CD8-positive, alpha-beta T cell (primary cell): ENCODE measurements at places on chromosomes 12 and 14. TPM values are rescaled to one million over a fixed set of nuclear protein-coding genes. Genes with fewer than 3 reads are reported as not detected.

DNA sequence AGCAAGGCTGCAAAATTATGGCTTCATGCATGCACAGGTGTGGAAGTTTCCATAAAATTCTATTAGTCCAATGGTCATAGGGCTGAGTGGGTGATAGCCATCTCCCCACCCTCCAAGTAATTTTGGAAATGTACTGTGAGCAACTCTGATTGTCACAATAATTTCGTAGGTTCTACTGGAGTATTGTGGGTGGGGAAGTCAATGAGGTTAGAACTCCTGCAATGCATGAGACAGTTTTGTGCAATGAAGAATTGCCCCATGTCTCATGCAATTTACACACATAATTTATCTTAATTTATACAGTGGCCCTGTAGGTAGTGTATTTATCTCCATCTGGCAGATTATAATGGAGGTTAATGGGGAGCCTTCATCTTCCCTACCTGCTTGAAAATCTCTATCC is 20.5 kb downstream of the IFNG start:
- DNase-seq, result no peak

DNA sequence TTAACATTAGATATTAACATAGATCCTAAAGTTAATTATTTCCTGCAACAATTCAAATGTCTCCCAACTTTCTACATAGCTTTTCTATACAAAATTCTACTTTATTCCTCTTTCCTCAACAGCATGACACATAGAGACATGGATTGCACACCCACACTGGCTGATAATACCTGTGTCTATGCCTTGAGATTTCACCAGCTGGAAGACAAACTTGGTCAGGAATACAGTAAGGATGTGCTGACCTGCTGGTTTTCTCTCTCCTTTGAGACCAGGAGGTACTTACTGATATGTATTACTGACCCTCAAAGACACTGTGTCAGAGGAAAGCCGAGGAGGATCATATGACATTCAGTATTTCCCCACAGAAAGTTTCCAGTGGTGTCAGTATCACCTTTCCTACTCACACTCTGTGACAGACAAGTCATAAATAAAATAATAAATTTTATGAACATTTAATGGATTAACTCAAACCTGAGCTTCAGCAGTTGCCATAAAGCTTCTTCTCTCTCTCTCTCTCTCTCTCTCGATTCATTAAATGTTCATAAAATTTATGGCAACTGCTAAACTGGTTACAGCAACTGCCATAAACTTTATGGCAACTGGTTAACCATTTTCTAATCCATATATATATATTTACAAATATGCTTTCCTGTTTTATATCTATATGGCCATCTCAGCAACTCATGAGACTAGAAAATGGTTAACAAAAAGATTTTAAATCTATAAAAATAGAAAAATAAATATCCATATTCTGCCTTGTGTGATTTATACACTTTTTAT is 22.7 kb downstream of the EIF2S3B start:
- DNase-seq, result no peak

- no peak for DNase-seq
Measured at GRCh38 chr12:18462442-18462841, 201.1 kb downstream of the PIK3C2G start.

DNA sequence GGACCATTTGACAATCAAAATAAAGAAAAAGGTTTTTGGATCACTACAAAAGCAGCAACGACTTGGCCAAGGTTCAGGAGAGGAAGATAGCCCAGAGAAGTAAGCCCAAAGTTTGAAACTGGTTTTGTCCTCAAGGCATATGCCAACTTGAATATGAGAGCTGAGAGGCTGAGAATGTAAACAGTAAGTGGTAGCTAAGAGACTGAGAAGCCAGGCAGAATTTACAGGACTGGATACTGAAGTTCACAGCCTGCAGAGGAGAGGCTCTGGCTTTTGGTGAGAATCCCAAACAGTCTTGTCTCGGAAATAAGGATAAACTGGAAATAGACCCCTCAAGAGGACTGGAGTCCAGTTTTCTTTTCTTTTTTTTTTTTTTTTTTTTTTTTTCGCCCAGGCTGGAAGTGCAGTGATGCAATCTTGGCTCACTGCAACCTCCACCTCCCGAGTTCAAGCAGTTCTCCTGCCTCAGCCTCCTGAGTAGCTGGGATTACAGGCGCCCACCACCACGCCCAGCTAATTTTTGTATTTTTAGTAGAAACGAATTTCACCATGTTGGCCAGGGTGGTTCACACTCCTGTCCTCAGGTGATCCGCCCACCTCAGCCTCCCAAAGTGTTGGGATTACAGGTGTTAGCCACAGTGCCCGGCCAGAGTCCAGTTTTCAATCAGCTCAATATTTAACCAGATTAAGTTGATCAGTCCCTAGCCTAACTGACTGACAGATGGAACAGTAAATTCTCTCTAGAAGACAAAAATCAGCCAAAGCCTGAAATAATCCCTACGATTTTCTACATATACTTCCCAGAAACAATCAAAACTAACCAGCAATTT is 82.6 kb upstream of the COCH start:
- no peak for DNase-seq

GRCh38 chr14:72603639-72604038 is 290.3 kb downstream of the DPF3 start:
- DNase-seq, result no peak

DNA sequence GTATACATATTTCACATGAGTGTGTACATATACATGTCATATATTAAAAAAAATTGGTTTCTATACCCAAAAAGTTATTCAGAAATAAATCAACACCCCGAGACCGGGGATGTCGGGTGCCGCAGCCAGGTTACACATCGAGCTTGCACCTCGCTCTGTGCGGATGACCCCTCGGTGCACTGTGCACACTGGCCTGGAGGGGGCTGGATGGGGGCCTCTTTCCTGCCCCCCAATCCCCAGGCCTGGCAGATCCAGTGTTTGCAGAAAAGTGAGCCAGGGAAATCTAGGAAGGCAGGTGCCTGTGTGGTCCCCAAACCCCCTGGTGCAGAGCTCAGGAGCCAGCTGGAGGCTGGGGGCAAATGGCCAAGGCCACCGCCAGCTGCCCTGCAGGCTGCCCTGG is 27.1 kb upstream of the GPR68 start:
- no peak for DNase-seq

DNA sequence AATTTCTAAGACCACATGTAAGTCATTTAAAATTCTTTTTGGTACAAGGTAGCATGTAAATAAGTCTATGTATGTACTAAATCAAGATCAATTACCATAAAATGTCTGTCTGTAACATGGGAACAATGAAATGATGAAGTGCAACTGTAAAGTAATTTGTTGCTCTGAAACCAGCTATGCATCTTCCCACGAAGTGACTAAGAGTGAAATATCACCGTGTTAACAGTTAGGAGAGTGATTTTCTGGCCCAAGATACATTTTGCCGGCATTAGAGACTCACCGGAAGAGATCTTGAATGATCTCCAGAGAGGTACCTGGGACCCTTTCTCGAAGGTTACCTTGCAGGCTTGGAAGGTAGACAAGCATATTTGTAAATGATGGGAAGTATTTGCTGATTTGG is 105.8 kb downstream of the SAMD4A start:
- DNase-seq, result no peak

IFNG-AS1 gene
- 3.0 TPM for total RNA-seq

GRIN2B gene
- not detected for total RNA-seq

SPRYD4 gene
- 6.9 TPM for total RNA-seq

PYGL gene
- 0.36 TPM for total RNA-seq
